ENCODE measurements at places on chromosomes 16 and 17. TPM values are rescaled to one million over a fixed set of nuclear protein-coding genes. Genes with fewer than 3 reads are reported as not detected.

RCVRN gene
- 0.03 TPM for polyA plus RNA-seq

NATD1 gene
- polyA plus RNA-seq, result 1.3 TPM

NECAB2 gene
- 0.16 TPM for polyA plus RNA-seq

CEP112 gene
- 3.1 TPM for polyA plus RNA-seq

HOXB3 gene
- 3.6 TPM for polyA plus RNA-seq

TBC1D28 gene
- not detected for polyA plus RNA-seq

NLRC3 gene
- 14.4 TPM for polyA plus RNA-seq

TMC7 gene
- 0.38 TPM for polyA plus RNA-seq

TAT gene
- polyA plus RNA-seq, result not detected

WFIKKN1 gene
- 0.15 TPM for polyA plus RNA-seq

SOX15 gene
- polyA plus RNA-seq, result 0.44 TPM

DNA sequence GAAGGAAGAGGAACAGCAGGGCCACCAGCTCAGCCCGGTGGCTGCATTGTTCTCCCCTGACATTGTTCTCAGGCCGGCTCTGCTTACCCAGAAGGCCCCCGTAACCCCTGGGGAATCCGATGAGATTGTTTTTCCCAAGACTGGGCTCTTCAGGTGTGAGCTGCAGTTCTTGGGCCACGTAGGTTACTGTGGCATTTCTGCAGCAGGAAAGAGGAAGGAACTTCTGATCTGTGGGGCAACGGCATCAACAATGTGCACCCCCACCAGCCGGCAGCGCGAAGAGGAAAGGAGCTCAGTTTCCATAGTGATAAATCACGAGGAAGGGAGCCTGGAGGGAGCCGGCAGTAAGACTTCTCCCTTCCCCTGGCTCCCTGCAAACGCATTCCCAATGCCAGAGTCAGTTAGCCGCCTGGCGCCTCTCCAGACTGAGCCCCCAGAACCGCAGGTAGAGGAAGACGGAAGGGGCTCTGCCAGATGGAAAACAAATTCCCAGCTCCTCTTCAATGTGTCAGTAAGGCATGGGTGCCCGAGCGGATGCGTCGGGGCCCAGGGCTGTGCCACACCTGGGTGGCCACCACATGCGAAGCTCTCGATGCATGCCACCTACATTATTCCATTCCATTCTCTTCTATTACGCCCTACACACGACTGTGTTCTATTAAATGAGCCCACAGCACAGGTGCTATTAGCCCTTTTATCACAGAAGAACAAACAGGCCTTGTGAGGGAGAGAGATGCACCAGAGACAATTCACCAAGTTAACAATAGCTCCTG lies 21.5 kb upstream of the PECAM1 start:
- peak; percentile 90 for DNase-seq

DNA sequence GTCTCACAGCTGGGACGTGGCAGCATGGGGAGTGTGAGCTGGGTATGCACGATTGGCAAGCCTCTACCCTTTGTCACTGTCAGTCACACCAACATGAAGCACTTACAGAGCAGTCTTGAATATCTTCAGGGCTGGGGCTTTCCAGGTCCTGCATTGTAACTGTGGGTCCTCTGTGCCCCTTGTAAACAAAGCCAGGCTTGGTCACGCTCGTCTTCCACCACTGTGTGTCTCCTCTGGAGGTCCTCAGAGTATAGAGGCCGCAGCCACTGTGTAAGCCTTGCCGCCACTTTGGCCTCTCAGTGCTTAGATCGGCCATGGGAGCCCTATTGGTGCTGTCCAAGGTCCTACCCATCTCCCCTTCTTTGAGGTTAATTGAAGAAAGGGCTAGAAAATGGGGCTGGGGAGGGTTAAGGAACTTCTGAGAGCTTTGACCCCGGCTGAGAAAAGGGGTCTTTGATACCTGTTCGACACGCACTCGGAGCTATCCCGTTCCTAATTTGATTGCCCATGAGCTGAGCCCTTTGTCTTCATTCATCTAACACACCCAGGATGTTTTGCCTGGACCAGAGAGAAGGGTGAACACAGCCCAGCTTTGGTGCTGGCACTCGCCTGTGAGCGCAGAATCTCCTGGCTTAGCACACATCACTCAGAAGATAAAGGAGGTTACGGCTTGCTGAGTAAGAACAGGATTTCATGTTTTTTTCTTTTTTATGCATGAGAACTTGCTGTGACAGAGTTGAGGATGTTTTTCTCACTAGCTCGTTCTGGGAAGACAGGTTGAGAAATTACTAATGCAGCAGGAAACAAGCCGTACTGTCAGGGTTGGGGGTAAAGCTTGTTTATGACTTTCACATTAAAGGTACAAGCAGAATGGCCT lies 267.9 kb downstream of the CPPED1 start:
- DNase-seq, result no peak

- no peak for DNase-seq
Measured at GRCh38 chr17:43803758-43804157, 23.5 kb downstream of the CFAP97D1 start.

- DNase-seq, result no peak
Measured at GRCh38 chr17:45347444-45347843, 30.6 kb upstream of the MAP3K14 start.

GRCh38 chr17:1957037-1957436 lies 68.1 kb downstream of the RTN4RL1 start:
- DNase-seq, result no peak

DNA sequence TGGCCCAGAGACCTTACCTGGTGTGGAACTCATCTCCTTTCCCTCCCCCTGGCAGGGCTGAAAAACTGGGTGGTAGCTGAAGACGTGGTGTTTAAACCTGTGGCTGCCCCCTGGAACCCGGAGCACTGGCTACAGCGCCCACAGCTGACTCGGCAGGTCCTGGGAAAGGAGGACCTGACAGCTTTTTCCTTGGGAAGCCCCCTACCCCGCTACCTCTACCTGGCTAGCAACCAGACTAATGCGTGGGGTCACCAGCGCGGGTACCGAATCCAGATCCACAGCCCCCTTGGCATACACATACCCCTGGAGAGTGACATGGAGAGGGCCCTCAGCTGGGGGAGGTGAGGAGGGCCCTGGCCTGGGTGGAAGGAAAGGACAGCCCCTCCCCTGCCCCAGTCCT lies 2.0 kb upstream of the AOC3 start:
- DNase-seq, result peak; percentile 17

DNA sequence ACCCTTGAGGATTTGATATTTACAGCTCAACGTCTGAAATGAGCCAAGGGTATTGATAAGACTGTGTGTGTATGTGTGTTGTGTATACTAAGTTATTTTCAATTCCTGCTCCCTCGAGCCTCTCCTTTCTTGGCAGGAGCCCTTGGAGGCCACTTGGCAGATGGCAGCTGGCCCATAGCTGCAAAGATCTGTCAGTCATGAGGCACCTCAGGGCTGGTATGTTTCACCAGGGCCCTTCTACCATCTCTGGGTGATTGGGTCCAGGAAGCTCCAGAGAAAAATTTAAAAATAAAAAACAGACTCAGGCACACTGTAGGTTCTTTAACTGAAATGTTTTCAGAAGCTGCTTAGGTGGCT lies 355.7 kb downstream of the HAPSTR1 start:
- DNase-seq, result no peak

GRCh38 chr17:33492731-33493265 lies 199.7 kb upstream of the ASIC2 start:
- no peak for DNase-seq

- DNase-seq, result no peak
Measured at GRCh38 chr16:50600582-50601283, 52.5 kb downstream of the NKD1 start.

DNA sequence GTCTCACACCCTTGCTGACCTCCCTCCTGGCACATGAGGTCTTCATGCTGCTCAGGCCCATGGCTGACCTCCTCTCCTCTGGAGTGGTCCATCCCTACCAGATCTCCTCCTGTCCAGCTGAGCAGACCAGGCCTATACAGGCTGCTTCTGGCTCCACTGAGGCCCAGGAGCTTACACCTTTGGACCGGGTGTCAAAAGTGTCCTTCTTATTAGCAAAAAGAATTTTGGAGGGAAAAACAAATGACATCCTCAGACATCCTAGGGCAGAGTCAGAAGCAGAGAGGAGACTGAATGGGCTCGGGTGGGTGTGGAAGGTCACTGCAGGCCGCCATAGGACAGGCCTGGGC lies 38.1 kb downstream of the WSB1 start:
- DNase-seq, result no peak

GRCh38 chr17:51630101-51630671 lies 369.8 kb downstream of the UTP18 start:
- no peak for DNase-seq

- DNase-seq, result no peak
Measured at GRCh38 chr17:73955616-73956015, 247.9 kb upstream of the RPL38 start.

GRCh38 chr16:49596648-49597291 lies 223.2 kb downstream of the C16orf78 start:
- peak; percentile 61 for DNase-seq

GRCh38 chr17:17963066-17963465 lies 9.1 kb downstream of the TOM1L2 start:
- DNase-seq, result no peak

GRCh38 chr17:61837175-61838051 lies 25.9 kb downstream of the BRIP1 start:
- no peak for DNase-seq

GRCh38 chr17:43671031-43671692 lies 9.4 kb upstream of the MEOX1 start:
- DNase-seq, result no peak

DNA sequence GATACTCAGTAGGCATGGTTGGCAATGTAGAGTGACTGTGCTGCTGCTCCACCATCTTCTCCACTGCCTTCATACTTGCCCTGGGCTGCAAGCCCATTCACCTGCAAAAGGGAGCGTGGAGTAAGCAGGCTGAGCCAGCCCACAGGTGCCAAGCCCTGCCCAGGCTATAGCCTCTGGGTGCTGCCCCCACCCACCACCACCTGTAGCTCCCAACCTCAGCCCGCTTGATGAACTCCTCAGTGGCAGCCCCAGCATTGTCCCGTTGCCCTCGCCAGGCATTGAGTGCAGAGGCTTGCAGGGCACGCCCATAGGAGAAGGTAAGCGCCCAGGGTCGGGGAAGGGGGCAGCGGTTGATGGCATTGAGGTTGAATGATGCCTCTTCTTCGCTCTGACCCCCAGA lies 2.2 kb upstream of the PIGS start:
- DNase-seq, result no peak

DNA sequence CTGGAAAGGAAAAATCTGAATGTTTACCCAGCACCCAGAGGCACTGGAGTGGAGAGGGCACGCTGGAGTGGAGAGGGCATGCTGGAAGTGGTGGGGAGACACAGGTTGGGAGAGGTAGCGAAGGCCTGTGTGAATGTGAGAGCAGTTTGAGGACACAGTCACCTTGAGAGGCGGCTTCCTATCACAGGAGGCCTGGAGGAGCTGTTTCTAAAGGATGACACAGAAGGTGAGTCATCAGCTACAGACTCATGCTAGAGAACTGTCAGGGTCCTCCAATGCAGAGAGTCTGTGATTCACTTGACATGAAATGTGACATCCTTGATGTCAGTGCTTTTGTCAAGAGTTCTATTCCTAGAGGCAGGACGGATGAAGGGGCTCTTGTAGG lies 13.8 kb downstream of the CTRL start:
- no peak for DNase-seq

GRCh38 chr16:74557275-74557674 lies 49.6 kb downstream of the GLG1 start:
- DNase-seq, result no peak

DNA sequence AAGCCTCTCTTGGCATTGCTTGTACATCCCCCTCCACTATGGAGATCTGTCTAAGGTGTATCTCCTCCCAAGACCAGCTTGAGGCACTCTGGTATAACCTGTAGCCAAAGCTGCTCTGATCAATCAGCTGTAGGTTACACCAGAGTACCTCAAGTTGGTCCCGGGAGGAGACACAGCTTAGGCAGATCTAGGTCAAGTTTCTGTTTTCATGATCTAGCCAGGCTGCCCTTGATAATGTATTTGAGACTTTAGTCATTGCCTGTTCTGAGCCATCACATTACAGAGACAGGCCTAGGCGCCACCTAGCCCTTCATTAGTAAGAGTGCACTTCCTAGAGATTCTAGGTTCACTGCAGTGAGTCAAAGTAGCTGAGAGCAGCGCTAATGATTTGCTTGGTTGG lies 31.4 kb downstream of the ASGR1 start:
- peak; percentile 3 for DNase-seq

DNA sequence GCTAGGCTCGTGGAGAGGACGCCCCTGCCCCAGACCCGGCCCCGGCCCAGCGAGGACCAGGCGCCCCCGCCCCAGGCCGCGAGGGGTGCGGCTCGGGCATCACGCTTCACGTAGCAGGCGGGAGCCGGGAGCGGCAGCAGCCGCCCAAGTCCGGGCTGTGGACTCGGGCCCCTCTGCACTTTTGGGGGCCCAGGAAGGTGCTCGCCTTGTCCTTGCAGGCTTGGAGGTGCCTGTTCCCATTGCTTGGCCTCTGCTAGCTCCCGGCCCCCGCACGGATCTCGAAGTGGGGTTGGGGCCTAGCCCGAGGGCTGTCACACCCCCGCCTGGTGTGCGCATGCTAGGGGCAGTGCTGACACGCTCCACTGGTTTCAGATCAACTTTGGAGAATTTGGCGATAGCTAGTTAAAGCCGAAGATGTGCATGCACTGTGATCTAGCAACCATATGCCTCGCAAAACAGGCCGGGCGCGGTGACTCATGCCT lies 55.7 kb downstream of the WSB1 start:
- DNase-seq, result peak; percentile 81

GRCh38 chr17:40646791-40647623 lies 611 bp downstream of the SMARCE1 start:
- DNase-seq, result no peak

GRCh38 chr16:88830258-88830657 lies 18.5 kb upstream of the APRT start:
- no peak for DNase-seq

- DNase-seq, result no peak
Measured at GRCh38 chr16:87970186-87970585, 19.0 kb downstream of the BANP start.

- peak; percentile 92 for DNase-seq
Measured at GRCh38 chr16:81521141-81521626, 76.6 kb downstream of the CMIP start.

- no peak for DNase-seq
Measured at GRCh38 chr17:9676820-9677310, 31.5 kb downstream of the USP43 start.

DNA sequence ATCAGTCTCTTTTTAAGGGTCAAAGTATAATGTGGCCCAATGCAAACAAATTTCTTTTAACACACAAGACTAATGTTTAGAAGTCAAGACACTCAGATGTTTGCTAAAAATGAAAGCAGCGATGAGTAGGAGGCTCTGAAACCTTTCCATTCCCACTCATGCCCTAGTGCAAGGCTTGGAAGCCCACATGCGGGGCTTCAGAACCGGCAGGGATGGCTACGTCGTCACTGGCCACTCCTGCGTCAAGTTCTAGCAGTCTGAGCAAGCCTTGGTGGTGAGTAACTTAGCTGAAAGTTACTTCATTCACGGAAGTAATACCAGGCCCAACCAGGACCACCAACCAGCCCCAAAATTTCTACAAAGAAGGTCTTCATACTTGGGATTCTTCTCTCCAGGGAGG lies 14.8 kb upstream of the TMED6 start:
- no peak for DNase-seq

- no peak for DNase-seq
Measured at GRCh38 chr17:29711588-29712385, 89.1 kb upstream of the CORO6 start.
